Activated CD4-positive, alpha-beta T cell treated with anti-CD3 and anti-CD28 coated beads, Interleukin-2, amount 10 ng/mL, durations not matched to agents 24 days and 14 days (primary cell): ENCODE measurements at places on chromosomes 13 and 19. TPM values are rescaled to one million over a fixed set of nuclear protein-coding genes. Genes with fewer than 3 reads are reported as not detected.

CYP2A6 gene
- total RNA-seq: not detected in 2 replicates

CLEC4G gene
- total RNA-seq: not detected in 2 replicates

CASP14 gene
- not detected in 2 replicates for total RNA-seq

UFM1 gene
- total RNA-seq: 63.5 and 69.4 TPM in 2 replicates

PDE4C gene
- 0.14 and 0.37 TPM in 2 replicates for total RNA-seq

THAP8 gene
- total RNA-seq: 1.5 and 2.0 TPM in 2 replicates

SIRT6 gene
- total RNA-seq: 39.8 and 48.0 TPM in 2 replicates

UBE2L5 gene
- total RNA-seq: not detected in 2 replicates

VSTM1 gene
- total RNA-seq: not detected in 2 replicates

RFPL4A gene
- total RNA-seq: not detected in 2 replicates

INSL3 gene
- total RNA-seq: 5.9 and 8.7 TPM in 2 replicates

ZNF222 gene
- total RNA-seq: 1.1 and 1.8 TPM in 2 replicates

RAB3A gene
- 9.6 and 10.3 TPM in 2 replicates for total RNA-seq

HOMER3 gene
- total RNA-seq: 1.3 and 1.4 TPM in 2 replicates

ZNF541 gene
- total RNA-seq: not detected in 2 replicates
